ENCODE measurements at places on chromosomes 5 and 9. TPM values are rescaled to one million over a fixed set of nuclear protein-coding genes. Genes with fewer than 3 reads are reported as not detected.

Gene DDX4
- total RNA-seq, result not detected

Gene TYRP1
- 3.1 TPM for total RNA-seq

Gene SSNA1
- total RNA-seq, result 68.0 TPM

Gene MEF2C
- total RNA-seq, result 46.1 TPM

Gene PROB1
- 1.8 TPM for total RNA-seq

DNA sequence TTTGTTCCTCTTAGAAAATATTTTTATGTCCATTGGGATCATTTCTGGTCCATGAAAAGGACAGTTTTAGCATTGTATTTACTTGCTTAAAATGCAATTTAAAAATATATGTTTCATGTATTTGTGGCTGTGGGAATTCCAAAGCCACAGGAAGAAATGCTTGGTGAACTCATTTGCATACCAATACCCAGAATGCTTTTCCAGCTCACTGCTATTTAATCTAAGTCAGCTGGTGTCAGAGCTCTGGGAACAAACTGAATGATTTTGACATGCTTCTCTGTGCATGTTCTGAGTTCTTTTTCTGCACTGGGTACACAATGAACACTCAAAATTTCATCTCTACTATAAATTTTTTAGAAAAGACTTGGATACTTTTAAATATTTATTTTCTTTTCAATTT, 482.8 kb upstream of the ARRDC3 start:
- no peak for DNase-seq

GRCh38 chr9:126827227-126827626, 22.4 kb downstream of the ZBTB43 start:
- no peak for DNase-seq

GRCh38 chr9:87703636-87704276, 22.2 kb upstream of the CTSL start:
- no peak for DNase-seq

DNA sequence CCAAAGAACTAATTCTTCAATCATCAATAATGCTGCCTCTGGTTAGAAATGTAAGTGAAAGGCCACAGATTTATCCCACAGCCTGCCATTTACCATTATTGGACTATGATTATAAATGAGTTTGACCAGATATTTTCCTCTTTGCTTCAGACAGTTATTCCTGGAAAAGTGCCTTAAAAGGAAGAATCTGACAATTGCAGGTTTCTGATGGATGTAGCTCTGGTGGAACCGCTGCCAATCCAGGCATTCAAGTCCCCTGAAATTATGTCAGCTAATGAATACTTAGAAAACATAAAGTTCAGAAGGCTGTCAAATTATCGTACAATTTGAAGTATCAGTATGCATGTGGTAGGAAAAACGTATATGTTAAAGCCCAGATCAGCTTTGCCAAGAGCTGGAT, 78.2 kb upstream of the NR4A3 start:
- DNase-seq, result no peak

GRCh38 chr5:169804861-169805260, 167.8 kb downstream of the DOCK2 start:
- no peak for DNase-seq

Measured in left lung (tissue), 14 donors.